ENCODE measurements at places on chromosomes 11 and 22.

- no peak for DNase-seq
Observed at GRCh38 chr22:37675930-37676735, 697 bp downstream of the LGALS1 start.

DNA sequence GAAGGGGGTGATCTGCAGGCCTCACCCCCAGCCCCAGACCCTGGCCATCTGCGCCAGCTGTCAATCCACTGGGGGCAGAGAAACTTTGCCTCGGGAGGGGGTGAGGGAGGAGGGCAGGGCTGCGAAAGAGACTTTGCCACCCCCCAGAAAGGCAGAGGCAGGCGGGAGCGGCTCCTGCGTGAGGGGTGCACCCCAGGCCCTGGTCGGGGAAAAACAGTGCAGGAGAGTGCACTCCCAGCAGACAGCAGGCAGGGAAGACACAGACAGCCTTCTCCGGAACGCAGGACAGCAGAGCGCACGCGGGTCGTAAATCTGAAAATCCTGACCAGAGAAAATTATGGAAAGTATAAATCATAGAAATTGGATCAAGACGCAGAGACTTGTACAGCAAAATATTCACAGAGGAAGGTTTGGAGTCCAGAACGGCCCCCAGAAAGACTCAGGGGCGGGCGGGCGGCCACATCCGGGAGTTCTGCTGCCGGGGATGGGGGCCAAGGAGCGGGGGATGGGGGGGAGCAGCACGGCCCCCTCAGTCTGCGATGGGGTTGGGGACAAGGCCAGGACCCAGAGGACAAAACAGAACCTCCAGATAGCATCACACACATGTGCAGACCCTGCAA, 8.0 kb upstream of the MRPL23 start:
- DNase-seq = no peak

GRCh38 chr11:58061813-58062212, 31.1 kb downstream of the OR6Q1 start:
- DNase-seq = no peak

GRCh38 chr22:44398856-44399837, 86.4 kb upstream of the SHISAL1 start:
- DNase-seq = no peak

DNA sequence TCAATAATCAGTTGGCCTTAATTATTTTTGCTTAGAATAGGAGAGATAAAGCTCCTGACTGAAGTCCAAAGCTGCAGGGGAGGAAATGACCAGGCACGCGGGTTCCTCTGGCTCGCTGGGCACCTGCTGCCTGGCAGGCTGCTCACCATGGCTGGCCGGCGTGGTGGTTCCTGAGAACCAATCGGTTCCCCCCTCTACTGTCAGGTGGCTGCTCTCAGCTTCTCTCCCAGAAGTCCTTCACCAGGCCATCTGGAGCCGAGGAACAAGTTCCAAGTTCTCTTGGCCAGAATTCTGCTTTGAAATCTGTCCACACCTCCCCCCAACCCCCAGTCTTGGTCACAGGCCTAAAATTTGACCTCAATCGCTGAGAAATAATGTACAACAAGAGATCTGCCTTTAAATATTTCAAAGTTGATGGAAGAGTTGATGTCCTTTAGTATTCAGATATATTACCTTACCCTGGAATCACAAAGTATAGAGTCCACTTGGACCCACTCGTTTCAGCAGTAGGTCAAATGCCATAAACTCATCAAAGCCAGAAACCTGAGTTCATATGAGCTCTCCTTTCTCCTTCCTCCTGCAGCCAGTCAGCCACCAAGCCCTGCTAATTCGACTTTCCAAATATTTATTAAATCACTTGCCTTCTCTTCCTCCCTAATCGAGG, 25.2 kb downstream of the EXPH5 start:
- no peak for DNase-seq

- no peak for DNase-seq
Observed at GRCh38 chr11:134474070-134474860, 62.2 kb upstream of the B3GAT1 start.

DNA sequence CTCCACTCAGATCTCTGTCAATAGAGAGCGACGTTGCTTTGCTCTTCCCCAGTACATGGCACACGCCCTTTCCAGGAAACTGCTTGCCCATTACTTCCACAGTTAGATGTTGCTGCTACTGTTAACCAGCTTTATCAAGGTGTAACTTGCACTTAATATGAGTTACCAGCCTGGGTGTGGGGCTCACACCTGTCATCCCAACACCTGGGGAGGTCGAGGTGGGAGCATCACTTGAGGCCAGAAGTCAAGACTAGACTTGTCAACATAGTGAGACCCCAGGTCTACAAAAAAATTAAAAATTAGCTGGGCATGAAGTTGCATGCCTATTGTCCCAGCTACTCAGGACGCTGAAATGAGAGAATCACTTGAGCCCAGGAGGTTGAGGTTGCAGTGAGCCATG, 177.1 kb upstream of the B3GAT1 start:
- no peak for DNase-seq

- DNase-seq = no peak
Observed at GRCh38 chr22:38477585-38477984, 9.7 kb downstream of the KDELR3 start.

GRCh38 chr22:48961705-48962104, 866.0 kb downstream of the BRD1 start:
- DNase-seq = no peak

DNA sequence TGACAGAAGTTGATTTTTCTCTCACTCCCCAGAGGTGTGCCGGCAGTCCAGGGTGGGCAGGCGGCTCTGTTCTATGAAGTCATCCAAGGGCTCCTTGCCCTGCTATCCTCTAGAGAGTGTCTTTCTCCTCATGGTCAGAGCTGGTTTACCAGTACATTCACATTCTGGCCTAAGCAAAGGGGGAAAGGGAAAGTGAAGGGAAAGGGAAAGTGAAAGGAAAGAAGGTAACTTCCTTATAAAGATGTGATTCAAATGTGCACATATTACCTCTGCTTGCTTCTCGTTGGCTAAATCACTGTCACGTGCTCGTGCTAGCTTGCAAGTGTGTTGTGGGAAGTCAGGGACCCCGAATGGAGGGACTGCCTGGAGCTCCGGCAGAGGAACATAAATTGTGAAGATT, 2.9 kb upstream of the HTATIP2 start:
- DNase-seq = no peak

GRCh38 chr11:45384016-45384415, 97.9 kb upstream of the SYT13 start:
- no peak for DNase-seq

GRCh38 chr11:109512680-109513079, 90.7 kb downstream of the C11orf87 start:
- DNase-seq = no peak

All from anterior cingulate cortex (tissue), 58 donors.